ENCODE measurements at places on chromosomes 11 and 22.

- DNase-seq = no peak
These were observed 4.8 kb upstream of the CYB5R3 start for GRCh38 chr22:42653999-42654398.

DNA sequence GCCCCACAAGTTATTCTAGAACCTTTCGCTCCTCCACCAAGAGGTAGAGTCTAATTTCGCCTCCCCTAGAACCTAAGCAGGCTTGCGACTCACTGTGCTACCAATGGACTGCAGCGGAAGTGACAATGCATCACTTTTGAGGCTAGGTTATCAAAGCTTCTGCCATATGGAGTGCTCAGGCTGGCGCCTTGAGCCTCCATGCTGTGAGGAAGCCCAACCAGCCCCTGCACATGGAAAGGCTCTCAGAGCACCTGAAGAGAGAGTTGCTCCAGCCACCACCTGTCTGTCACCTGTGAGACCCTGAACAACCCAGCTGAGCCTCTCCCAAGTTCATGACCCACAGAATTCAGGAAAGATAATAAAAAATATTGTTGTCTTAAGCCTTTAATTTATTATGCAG is 29.3 kb upstream of the CBX7 start:
- no peak for DNase-seq

DNA sequence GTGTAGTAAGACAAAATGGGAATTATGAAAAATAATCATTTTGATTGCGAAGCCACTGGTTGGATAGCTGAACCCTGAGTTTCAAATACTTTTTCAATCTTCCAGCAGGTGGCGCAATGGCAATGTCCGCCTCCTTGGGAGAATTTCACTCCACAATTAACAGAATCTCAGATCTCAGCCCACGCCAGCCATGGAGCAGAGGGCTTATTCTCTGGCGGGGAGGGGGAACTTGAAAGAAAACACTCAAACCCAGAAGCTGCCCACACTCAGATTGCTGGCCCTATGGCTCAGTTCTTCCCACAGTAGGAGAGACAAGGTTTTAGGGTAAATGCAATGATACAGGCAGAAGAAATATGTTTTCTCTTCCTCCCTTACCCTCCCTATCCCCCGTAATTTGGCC is 38.7 kb upstream of the RCN1 start:
- DNase-seq = peak; percentile 15

DNA sequence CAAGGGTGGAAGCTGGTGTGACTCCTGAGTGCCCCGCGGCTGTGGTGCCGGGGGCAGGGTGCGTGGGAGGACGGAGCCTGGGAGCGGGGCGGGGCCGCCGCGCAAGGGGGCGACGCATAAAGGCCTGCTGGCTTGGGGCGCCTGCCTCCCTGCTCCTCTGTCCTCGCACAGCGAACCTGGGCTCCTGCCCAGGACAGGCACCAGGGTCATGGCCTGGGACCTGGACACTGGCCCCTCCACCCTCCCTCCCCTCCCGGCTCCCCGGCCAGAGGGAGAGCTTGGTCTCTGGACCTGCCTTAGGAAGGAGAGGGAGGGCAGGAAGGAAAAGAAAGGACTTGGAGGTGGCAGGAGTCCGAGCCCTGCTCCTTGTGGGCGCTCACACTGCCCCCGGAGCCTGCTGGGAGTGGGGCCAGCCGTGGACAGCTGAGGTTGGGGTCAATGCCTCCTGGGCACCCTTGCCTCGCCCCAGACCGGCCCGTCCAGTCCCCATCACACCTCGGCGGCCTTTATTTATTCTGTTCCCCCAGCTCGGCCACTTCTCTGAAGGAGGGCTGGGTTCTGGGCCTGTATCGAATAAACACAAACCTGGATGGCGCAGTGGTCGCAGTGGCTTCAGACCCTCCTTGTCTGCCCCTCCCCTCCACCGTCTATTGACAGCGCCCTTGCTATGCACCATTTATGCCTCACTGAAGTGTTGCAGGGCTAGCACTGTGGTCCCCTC is 8.7 kb downstream of the SLC16A8 start:
- no peak for DNase-seq

DNA sequence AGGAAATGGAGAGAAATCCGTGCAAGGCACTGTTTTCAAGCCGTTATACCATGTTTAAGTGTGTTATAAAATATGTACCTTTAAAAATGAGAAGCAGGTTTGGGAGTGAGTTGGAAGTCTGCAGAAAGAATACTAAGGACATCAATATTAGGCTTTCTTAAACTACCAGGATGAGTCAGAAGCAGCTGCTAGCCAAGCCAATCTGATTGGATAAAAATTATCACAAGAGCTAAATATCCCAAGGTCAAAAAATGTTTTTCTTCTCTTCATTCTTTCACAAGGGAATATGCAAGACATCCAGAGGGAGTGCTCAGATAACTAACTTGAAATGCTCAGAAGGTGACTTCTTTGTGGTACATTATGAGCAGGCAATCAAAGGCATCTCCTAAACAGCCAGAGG is 19.3 kb upstream of the CKAP5 start:
- no peak for DNase-seq

DNA sequence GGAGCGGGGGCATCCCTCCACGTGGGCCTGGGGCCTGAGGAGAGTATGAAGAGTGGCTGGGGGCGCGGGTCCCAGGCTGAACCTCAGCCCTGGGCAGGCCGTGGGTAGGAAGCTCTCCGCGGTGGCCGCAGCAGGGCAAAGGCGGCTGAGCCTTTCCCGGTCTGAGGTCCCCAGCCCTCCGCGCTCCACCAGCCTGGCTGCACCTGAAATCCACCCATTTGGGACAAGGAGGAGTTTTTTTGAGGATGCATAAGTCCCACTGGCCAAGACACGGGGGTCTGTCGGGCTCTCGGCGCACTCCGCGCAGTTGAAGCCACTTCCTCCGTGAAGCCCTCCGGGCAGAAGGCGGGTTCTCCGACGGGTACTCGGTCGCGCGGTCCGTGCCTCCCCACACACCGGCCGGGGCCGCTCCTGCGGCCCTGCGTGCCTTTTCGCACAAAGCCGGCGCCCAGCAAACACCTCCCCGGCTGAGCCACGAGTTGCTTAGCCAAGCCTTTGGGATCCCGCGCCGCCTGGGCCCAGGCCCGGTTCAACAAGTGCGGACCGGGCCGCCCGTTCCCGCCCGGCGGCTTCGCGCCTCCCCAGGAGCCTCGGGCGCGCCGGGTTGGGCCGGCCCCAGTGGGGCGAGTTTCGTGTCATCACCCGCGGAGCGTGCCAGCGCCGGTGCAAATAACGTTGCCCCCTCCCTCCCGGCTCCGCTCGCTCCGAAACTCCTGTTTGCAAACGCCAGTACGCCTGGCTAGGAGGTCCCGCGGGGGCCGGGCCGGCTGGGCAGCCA is 666 bp upstream of the OVOL1 start:
- no peak for DNase-seq

GRCh38 chr11:121892131-121892681 is 223.8 kb downstream of the BLID start:
- no peak for DNase-seq

DNA sequence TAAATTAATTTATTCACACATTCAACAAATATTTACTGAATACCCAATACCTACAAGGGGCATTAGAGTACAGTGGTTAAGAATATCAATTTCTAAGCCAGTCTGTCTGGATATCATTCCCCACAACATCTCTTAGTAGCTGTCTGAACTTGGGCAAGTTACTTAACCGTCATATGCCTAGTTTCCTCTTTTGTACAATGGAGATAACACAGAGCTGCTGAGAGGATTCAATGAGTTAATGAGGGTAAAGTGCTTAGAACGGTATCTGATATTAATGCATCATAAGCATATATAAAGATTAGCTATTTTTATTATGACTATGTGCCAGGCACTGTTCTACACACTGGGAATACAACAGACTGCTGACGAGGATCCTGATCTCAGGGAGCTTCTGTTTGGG is 116.4 kb downstream of the APOL5 start:
- no peak for DNase-seq

DNA sequence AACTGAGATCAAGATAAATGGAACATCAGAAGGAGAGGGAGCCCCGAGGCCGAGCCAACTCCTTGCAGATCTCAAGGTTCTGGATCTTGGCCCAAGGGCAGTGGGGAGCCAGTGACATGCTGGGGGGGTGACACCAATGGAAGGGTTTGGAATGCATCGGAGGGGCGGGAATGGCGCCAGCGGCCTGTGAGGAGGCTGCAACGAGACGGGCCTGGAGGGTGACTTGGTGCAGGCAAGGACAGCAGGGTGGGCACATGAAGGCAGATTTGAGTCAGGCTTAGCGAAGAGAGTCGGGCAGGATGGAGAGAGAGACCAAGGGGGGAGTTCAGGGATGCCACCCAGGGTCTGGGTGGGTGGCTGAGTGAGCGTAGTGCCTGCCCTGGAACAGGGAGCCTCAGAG is 23.2 kb downstream of the ELFN2 start:
- no peak for DNase-seq

DNA sequence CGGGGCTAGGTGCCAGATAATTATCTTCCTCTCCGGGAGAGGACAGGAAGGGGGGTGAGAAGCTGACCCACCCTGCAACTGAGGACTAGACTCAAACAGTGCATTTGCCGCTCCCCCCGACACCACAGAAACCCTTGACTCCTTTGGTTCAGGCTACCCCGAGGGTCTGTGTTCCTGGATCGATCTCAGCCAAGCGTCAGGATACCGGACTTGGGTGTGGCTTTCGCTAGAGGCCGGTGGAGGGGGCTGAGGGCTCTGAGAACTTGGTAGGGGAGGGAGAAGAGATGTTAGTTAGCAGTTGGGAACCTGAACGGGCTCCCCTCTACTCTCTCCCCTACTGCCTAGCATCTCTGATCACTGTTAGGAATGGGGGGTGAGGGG is 840 bp downstream of the SEZ6L start:
- DNase-seq = no peak

DNA sequence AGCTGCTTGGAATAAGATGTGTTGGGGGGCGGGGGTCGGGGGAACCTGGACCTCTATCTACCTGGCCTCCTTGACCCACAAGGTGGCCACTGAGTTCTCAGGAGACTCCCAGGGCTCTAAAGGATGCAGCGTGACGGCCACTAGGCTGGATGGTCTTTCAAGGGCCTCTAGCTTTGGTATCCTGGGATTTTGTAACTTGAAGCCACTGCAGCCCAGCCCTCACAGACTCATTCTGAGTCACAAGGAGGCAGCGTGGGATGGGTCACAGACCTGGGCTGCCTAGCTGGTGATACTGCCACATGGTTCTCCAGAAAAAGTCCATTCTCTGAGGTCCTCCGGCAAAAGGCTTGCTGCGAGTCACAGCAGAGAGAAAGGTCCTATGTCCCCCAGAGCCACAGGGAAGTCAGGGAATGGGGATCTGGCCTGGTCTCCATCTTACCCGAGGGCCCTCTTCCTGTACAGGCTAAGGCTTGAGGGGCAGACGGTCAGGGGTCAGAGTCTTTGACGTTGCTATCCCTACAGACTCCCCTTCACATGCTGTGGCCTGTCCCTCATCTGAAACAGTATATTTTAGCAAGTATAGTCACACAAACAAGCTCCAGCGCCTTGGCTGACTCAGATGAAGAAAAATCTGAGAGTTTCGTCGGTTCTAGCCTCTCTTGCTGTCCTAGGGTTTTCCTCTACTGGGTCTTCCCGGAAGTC is 52.4 kb downstream of the KCNC1 start:
- DNase-seq = no peak

- DNase-seq = no peak
These were observed 478 bp upstream of the CD248 start for GRCh38 chr11:66317322-66317722.

GRCh38 chr11:110336054-110336453 is 39.6 kb upstream of the RDX start:
- no peak for DNase-seq

GRCh38 chr11:126405906-126406305 is 50.4 kb downstream of the ST3GAL4 start:
- no peak for DNase-seq

DNA sequence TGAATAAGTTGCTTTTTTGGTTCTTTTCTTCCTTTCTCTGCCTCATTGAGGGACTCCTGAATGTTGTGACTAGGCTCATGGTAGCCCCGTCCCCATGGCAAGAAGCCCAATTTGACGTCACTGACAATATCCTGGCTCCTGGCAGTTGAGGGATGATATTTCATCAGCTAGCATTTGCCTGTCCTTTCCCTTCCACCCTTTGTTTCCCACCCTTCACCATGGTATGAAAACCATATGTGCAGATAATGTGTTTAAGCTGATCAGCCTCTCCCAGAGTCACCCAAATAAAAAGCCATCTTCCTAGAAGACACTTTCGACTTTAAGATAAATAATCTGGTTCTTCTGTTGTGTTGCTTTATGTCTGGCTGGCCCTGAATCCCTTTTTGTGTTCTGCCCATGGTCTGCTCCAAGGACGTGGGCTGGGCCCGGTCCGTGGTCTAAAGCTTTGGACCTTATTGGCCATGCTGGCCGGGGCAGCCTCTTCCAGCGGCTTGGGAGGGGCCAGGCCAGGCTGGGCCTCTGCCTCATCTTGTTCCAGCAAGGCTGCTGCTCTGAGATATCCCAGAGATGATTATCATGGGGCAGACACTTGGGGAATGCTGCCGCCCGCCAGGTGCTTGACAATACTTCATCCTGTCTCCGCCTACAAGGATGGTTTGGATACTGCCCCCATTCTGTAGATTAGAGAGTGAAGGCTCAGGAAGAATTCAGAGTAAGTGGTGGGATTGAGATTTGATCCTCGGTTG is 5.1 kb downstream of the TSPAN18 start:
- DNase-seq = no peak

GRCh38 chr11:76263657-76264056 is 57.4 kb upstream of the WNT11 start:
- no peak for DNase-seq

DNA sequence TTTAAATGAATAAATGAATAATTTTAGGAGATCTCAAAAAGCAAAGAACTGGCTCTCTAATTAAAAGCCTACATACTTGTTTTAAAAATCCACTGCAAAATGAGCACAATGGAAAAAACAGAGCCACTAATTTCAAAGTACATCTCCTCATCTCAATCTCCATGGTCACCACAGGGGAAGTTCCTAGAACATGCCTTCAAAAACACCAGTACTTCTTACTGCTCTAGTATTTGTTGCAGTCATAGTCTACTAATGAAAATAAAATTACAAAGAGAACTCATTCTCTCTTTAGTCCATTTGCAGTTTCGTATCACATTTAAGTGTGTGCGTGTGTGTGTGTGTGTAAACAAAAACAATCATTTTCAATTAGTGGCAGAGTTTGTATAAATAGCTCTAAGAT is 54.0 kb downstream of the PIK3C2A start:
- no peak for DNase-seq

- DNase-seq = no peak
These were observed 559 bp upstream of the RNF141 start for GRCh38 chr11:10541561-10541930.

GRCh38 chr22:19043121-19044085 is 78.8 kb downstream of the DGCR2 start:
- DNase-seq = no peak

GRCh38 chr11:102391549-102392237 is 44.7 kb downstream of the BIRC2 start:
- DNase-seq = no peak

GRCh38 chr11:15918212-15918611 is 438.1 kb downstream of the SOX6 start:
- no peak for DNase-seq

GRCh38 chr11:34191578-34191977 is 86.1 kb downstream of the NAT10 start:
- DNase-seq = no peak

Data from stimulated activated CD4-positive, alpha-beta T cell treated with anti-CD3 and anti-CD28 coated beads, Interleukin-12 subunit alpha, Interleukin-12 subunit beta, amount 100 ng/mL, for 24 hours (primary cell).